Left ventricle myocardium superior (tissue), 1 donor: ENCODE measurements at places on chromosomes 3 and 15. TPM values are rescaled to one million over a fixed set of nuclear protein-coding genes. Genes with fewer than 3 reads are reported as not detected.

Gene PRSS50
- 0.10 TPM for total RNA-seq

Gene SPTBN5
- total RNA-seq, result 3.6 TPM

Gene CPLX3
- total RNA-seq, result 4.1 TPM

DNA sequence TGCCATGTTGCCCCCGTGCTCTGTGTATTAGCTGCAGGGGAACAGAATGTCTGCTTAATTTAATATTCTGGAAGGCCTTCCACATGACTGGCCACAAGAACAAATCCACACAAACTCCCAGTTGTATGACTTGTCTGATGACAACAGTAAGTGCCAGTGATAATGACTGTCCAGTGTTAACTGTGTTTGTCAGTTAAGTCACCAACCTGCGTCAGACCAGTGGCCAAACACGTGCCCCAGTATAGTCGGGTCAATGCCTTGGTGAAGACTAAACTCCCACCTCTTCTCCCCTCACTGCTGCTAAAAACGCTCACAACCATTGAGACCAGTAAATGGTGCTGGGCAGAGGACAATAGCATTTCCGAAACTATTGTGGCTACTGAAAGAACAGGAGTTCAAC is 9.8 kb upstream of the ATP13A5 start:
- no peak for DNase-seq

Gene ADAMTS7
- 37.9 TPM for total RNA-seq

Gene GABRG3
- not detected for total RNA-seq

DNA sequence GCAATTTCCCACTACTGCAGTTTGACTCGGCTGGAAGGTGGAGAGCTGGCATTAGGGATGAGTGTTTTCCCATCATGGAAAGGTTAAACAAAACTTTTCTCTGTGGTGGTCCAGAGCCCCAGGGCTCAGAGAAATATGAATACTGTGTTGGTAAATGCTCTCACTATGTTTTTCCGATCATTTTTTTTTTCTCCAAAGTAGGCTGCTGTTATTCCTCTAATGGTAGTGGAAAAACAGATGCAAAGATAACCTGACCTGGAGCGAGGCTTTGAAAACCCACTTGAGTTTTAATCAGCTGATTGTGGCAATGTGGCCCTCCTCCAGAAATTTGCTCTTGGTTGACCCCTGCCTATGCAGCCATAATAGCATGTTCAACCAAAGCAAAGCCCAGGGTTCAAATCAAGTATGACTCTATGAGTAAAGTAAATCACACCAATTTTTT is 320.8 kb upstream of the CTNNB1 start:
- DNase-seq, result no peak

GRCh38 chr3:95228416-95228815 is 1165.6 kb downstream of the NSUN3 start:
- DNase-seq, result no peak

GRCh38 chr15:100681335-100681746 is 79.0 kb downstream of the ASB7 start:
- no peak for DNase-seq

GRCh38 chr15:82570721-82571508 is 30.7 kb upstream of the RPS17 start:
- no peak for DNase-seq

Gene GPR156
- 0.10 TPM for total RNA-seq

DNA sequence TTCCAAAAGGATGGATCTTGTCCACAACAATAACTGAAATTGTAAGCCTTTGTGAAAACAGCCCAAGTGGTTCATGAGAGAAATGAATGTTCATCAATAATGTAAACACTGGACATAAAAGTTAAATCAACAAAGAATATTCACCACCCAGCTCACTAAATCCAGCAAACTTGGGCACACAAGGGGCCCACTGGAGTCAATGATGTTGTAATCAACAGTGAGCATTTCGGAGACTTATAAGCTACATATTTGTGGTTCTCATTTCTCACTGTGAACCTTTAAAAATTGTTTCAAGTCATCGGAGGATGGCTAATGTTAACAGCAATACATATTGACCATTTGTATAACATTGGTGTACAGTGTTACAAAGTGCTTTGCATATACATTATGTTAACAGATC is 63.1 kb downstream of the VGLL4 start:
- DNase-seq, result no peak

GRCh38 chr3:4981665-4982494 is 2.6 kb downstream of the BHLHE40 start:
- no peak for DNase-seq

Gene MORC1
- not detected for total RNA-seq

- DNase-seq, result no peak
These were observed 2.0 kb downstream of the ANKRD28 start for GRCh38 chr3:15795651-15796308.

DNA sequence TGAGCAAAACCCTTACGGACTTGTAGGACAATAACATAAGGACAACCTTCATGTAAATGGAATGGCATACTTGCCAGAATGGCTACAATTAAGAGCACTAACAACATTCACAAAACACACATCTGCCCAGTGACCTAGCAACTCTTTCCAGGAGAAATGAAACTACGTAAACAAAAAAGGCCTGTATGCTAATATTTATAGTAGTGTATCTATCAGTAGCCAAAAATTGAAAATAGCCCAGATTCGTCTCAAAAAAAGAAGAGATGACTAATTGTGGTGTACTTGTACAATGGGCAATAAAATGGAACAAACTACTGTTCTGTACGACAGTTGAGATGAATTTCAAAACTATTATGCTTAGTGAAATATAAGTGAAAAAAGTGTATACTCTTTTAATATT is 38.4 kb downstream of the CMC1 start:
- no peak for DNase-seq

DNA sequence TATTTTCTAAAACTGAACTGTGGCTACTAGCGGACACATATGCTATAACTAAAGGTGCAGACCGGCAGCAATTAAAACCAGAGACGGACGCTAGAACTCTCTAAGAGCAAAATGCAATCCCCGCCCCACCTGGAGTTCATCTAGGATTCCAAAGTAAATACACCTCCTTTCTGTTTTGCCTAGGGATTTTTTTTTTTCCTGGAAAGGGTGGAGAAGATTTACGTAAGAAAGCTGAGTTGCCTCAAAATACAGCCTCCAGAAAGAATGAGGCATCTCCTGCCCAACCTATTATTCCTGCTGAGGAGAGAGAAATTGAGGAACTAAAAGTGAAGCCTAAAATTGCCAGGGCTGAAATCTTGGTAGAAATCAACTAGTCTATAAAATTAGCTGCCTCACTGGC is 150.2 kb downstream of the TP63 start:
- no peak for DNase-seq

DNA sequence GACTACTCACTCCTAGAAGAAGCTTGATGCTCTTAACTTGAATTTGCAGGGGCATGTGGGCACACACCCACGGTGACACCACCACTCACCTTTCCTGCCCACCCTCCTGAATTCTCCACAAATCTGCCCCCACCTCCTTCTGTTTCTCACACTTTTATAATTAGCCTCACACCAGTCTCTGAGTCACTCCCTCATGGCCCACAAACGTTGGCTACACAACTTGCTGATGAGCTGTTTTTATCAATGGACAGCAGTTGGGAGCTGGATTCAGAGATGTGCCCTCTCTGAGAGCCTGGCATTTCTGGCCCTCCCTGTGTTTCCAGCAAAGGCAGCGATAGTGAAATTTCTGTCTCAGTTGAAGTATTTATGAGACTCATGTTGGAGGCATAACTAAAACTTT is 1.3 kb downstream of the COLQ start:
- no peak for DNase-seq

DNA sequence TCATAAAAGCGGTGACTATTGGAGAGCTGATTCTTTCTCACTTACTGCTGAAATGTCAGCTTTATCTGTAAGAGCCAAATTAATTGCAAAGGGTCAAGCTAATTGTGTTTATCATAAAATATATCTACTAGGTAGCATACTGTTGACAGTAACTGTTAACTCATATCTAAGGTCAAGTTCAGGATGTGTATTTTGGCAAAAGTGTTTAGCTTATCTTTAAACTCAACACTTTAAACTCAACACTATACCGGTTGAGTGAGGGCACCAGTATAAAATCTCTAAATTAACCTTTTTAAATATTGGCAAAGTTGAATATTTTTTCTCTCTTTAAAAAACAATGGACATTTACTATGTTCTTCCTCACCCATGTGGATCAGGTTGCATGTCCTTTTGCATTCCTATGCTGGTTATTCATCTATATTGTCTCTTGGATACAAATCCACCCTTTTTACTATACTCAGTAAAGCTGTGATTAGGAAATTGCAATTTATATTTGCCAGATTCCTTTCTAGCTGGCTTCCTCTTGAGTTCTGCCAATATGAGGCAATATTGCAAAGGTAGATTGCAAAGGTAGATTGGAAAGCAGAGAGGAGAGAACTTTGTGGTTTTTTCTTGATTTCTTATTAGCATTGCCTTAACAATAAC is 344.6 kb upstream of the DCBLD2 start:
- DNase-seq, result no peak

- no peak for DNase-seq
These were observed 23.8 kb downstream of the TICRR start for GRCh38 chr15:89599021-89599420.

DNA sequence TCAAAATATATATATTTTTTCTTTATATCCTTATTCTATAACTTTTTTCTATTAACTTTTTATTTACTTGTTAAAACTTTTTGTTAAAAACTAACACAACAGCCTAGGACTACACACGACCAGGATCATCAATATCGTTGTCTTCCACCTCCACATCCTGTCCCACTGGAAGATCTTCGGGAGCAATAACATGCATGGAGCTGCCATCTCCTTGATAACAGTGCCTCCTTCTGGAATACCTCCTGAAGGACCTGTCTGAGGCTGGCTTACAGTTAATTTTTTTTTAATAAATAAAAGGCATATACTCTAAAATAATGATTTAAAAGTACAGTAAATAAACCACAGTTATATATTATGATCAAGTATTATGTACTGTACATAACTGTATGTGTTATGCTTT is 58.9 kb downstream of the SFMBT1 start:
- no peak for DNase-seq

DNA sequence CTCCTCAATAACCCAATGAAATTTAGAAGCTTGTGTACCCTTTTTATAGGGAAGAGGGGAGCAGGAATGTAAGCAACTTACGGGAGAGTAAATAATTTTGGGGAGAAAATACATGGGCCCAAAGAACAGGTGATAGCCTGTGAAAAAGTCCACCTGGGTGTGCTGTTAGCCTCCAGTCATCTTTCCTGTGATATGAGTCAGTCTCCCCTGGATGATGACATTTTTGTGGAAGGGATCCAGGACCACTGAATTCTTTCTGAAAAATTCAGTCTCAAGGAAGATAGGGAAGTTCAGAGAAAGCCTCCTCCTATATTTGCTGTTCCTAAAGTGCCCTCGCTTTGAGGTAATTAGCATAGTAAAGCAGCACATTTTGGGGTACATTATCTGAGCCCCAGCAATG is 149.8 kb downstream of the SQOR start:
- no peak for DNase-seq

DNA sequence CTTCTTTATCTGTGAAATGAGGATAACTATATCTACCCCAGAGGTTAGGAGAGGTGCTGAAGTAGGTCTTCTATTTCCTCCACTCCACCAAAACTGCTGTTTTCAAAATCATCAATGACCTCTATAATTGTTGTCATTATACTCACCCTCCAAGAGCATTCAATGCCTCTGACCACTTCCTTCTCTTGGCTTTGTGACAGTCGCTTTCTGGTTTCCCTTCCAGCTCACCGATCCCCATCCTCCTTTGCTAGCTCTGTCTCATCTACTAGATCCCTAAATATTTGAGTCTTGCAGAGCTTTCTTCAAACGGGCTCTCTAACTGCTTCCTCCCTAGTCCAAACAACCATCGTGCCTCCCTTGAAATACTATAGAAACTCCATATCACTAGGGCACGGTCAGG is 153.5 kb downstream of the RPLP1 start:
- DNase-seq, result no peak

DNA sequence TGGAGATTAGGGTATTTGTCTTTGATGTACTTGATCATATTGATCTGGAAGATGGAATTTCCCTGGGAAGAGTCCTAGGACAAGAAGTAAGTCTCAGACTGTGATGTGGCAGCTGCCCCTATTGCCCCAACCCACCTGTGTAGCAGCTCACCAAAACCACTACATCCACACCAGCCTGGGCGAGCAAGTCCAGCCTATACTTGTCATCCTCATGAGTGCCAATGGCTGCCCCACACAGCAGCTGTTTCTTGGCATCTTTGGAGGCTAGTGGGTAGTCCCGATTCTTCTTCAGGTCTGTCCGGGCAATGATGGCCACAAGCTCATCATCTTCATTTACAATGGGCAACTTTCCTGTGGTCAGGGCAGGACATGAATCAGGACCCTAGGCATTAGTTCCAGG is 2.7 kb downstream of the IMPDH2 start:
- no peak for DNase-seq

Gene TUSC7
- total RNA-seq, result not detected

Gene GABRR3
- not detected for total RNA-seq

Gene MEIS2
- 44.9 TPM for total RNA-seq

DNA sequence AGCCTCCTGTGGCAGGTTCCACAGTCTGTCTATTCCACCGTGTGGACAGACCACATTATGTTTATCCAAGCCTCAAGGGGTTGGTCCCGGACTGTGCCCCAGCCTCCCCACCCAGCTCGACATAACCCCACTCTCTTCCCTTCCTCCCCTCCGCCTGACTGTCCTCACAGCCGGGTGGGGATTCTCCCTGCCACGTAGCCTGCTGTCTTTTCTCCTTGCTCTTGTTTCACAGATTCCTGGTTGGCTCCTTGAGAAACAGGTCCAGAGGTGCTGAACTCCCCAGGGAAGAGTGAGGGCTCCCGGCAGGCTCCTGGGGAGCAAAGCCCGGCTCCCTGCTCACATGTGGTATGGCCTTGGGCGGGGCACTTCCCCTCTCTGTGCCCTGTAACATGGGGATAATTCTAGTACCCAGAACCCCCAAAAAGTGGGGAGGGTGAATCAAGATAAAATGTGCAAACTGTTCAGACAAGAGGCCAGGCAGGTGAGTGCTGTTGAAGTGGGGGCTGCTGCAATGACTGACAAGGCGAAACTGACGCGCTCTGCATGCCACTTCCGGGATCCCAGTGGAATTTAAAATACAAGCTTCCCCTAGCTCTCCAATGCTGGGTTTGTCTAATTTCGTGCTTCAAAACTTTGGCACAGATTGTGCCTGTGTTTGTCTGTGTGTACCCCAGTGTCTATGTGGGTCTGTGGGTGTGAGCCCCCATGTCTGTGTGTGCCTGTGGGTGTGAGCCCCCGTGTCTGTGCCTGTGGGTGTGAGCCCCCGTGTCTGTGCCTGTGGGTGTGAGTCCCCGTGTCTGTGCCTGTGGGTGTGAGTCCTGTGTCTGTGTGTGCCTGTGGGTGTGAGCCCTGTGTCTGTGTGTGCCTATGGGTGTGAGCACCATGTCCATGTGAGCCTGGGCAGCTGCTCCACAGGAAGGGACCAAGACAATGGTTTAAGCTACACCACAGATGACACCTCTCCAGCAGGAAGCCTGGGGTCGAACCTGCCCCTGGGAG is 160.6 kb upstream of the IQSEC1 start:
- peak; percentile 15 for DNase-seq

Gene GADL1
- total RNA-seq, result not detected

DNA sequence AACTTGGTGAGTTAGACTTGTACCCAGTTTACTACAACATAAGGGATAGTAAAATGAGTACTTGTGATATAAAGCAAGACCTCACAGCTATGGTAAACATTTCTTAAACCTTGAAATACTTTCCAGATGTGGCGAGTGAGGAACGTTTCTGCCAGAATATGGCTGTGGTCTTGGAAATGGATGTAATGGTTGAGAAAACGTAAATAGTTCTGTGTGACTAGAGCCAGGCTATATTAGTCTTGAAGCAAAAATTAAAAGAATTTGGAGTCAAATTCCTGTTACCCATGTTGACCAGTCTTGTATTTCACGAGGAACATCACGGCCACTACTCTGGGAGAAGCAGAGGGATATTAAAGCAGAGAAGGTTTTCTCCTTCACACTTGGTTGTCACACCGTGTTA is 15.3 kb downstream of the OR4F15 start:
- DNase-seq, result no peak

Gene DLG1
- 44.6 TPM for total RNA-seq

Gene SLCO2A1
- 11.6 TPM for total RNA-seq
